Suprapubic skin (tissue), 4 donors: ENCODE measurements at places on chromosomes 4 and X. TPM values are rescaled to one million over a fixed set of nuclear protein-coding genes. Genes with fewer than 3 reads are reported as not detected.

The F9 gene
- not detected for total RNA-seq

The GSTCD gene
- 14.6 TPM for total RNA-seq

DNA sequence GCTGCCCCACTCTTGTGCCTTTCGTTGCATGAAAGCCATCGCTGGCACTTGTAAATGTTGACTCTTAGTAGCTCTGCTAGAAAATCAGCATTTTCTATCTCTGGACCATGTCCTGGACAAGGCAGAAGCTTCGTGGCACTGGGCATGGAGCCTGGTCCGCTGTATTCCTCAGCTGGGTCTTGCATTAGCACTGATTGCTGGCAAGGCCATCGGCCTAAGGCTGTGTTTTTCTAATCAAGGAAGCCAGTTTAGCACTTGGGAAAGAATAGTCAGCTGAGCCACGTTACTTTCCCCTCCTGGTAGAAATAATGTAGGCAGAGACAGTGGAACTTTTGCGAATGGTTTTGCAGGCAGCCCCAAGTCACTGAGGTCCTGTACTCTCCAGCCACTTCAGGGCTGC lies 180.2 kb upstream of the EOLA2 start:
- DNase-seq, result no peak

The MND1 gene
- not detected for total RNA-seq

DNA sequence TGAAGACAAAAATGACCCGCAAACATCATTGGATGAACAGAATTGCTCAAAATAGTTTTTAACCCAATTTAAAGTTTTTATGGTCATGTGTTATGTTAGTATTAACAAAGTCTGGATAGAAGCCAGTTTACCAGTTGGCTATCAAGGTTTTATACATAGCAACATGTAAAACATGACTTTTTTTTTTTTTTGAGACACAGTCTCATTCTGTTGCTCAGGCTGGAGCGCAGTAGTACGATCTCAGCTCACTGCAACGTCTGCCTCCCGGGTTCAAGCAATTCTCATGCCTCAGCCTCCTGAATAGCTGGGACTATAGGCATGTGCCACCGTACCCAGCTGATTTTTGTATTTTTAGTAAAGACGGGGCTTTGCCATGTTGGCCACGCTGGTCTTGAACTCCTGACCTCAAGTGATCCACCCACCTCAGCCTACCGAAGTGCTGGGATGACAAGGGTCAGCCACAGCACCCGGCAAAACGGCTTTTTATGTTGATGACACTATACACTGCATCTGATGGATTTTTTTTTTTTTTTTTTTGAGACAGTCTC lies 3.4 kb downstream of the SAT1 start:
- no peak for DNase-seq

The MAGEB4 gene
- total RNA-seq, result not detected

DNA sequence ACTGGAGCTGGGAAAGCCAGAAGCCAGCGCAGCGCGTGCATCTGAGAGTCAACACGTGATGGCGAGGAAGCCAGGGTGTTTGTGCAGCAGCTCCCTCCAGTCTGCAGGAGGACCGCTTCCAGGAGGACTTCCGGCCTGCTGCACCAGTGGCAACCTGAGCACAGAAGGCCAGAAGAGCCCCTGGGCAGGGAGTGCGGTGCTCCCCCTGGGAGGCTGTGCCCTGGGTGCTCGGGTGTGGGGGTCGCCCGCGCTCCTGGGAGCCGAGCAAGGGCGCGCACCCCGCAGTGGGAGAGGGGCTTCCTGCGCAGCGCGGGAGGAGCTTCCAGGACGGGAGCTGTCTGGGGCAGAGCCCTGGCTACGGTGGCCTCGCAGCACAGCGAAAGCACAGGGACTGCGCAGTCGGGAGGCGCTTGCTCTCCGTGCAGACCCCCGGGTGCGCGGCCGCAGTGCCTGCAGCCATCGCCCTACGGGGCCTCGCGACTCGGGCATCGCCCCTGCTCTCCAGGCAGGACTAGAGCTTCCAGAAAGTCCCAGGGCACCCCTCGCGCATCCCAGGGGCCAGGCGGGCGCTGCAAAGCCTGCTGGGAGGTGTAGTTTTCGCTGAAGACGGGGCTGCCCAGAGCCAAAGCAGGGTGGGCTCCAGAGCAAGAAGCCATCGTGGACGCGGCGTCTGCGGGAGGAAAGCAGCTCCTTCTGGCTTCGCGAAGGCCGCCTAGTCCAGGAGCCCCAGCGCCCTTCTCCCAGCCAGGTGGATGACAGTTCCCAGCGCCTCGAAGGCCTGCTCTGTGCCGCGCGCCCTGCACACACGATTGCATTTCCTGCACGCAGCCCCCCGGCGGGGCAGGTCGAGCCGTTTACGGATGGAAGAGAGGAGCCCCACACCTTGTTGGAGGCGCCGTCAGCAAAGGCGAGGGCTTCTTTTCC lies 24.1 kb upstream of the WFS1 start:
- DNase-seq, result no peak

GRCh38 chrX:63635750-63636149 lies 149.3 kb downstream of the ARHGEF9 start:
- DNase-seq, result no peak

DNA sequence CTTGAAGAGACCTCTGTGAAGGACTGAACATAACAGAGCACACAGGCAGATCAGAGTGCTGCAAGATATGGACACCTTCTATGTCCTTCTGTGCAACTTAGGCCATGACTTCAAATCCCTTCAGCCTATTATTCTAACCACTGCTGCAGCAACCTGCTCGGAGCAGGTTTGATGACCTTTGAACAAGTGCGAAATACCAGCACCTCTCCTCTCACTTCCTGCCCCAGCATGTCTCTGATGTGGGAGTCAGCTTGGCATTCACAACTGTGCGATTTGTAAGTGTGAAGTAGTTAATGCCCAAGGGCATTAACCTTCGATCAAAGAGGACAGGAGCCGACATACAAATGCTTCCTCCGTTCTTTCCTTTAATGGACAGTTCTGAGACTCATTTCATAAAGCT lies 1.6 kb upstream of the EXOC1 start:
- no peak for DNase-seq

The ATP8A1 gene
- total RNA-seq, result 16.5 TPM

DNA sequence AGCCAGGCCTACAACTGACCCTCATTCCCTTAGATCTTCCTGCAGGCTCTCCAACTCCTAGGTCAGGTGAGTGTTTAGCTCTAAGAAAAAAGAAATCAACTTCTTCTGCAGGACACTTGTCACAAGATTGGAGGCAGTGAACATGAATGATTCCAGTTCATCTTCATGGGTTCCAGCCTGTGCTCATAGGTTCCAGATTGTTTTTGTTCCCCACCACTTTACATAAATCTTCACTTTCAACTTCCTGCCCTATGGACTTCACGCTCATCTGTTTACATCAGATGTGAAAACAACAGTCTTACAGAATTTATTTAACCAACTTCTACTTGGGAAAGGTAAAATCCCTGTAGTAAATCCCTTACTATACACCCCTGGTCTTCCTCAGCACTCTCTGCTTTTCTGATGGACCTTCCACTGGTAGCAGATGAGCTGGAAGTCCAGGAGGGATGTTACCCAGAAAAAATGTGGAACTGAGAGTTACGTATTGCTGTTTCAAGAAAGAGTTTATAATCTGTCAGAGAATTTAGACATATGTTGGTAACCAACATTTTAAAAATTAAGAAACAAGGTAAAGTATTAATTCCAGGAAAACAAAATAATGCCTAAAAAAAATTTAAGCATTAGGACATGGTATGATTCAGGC lies 62.4 kb downstream of the ANAPC10 start:
- no peak for DNase-seq

The TCEAL5 gene
- total RNA-seq, result not detected

The CAPN6 gene
- total RNA-seq, result 1.2 TPM

GRCh38 chr4:6041800-6042199 lies 23.6 kb upstream of the C4orf50 start:
- DNase-seq, result no peak

DNA sequence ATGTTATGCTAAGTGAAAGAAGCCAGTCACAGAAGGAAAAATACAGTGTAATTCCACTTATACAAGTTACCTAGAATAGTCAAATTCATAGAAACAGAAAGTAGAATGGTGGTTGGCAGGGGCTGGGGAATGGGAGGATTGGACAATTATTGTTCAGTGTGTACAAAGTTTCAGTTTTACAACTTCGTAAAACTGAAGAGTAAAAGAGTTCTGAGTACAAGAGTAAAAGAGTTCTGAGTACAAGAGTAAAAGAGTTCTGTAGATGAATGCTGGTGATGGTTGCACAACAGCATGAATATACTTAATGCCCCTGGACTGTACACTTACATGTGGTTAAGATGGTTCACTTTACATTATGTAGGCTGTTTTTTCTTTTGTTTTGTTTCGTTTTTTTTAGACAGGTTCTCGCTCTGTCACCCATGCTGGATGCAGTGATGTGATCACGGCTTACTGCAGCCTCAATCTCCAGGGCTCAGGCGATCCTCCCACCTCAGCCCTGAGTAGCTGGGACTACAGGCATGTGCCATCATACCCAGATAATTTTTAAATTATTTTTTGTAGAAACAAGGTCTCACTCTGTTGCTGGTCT lies 230.9 kb downstream of the SOWAHB start:
- no peak for DNase-seq

DNA sequence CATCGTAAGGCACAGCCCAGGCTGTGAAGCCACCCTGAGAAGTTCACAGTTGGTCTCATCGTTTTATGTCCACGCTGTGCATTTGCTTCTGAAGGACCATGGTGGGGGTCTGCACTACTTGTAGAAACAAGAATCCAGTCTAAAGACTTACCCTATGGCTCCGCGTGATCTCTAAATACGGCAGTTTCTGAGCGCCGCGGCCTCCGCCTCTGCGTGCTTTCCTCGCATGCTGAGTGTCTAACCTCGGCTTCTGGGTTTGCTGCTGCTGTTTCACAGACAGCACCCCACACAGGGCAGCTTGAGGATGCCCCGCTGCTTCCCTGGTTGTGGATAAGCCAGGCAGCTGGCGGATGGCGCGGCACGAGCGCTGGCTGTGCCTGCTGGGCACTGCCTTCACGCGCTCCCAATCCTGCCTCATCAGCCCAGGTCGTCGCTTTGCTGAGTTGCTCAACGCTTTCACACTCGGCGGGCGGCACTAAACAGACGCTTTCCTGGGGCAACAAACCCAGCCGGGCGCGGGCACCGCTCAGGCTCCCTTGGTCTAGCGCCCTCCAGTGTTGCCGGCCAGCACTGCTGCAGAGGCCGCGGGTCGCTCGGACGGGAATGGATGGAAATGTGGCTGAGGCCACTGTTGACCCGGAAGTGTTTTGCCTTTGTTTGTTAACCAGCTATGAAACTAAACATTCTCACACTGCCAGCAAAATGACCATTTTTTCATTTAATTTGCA lies 39.2 kb downstream of the FGFRL1 start:
- DNase-seq, result peak; percentile 58

GRCh38 chr4:21819086-21819485 lies 129.5 kb downstream of the KCNIP4 start:
- no peak for DNase-seq

DNA sequence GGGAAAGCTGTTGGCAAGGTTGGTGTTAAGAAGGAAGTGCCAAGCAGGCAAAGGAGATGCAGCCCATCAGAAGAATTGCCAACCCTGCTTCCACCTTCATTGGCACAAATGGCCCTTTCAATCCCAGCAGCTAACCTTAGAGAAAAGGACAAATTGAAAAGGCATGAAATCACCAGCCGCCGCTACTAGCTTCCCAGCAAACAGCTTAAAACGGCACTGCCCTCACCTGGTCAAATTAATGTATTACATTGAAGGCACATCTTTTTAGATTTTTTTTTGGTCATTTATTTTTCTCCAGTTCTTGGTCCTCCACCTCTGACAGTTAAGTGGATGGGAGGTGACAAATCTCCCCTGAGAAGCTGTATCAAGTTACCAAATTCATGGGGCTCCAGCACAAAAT lies 51.0 kb upstream of the NHSL2 start:
- no peak for DNase-seq

GRCh38 chrX:101677028-101677427 lies 17.4 kb upstream of the ARMCX2 start:
- no peak for DNase-seq

The MAMLD1 gene
- 0.68 TPM for total RNA-seq

The PHEX gene
- 0.30 TPM for total RNA-seq

DNA sequence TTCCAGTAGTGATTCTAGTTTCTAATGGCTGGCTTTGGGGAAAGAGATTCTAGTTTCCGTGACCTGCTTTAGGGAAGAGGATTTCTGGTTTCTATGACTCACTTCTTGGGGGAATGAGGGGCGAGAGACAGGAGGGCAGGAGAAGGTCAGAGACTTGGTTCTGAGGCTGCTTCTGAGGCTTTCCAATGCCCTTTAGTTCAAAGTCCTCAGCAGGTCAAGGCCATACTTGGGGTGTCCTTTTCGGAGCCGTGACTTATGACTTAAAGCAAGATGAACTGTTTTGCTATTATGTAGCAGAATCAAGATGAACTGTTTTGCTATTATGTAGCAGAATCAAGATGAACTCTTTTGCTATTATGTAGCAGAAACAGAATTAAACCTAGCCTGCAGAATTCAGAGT lies 52.2 kb upstream of the TLR3 start:
- no peak for DNase-seq

DNA sequence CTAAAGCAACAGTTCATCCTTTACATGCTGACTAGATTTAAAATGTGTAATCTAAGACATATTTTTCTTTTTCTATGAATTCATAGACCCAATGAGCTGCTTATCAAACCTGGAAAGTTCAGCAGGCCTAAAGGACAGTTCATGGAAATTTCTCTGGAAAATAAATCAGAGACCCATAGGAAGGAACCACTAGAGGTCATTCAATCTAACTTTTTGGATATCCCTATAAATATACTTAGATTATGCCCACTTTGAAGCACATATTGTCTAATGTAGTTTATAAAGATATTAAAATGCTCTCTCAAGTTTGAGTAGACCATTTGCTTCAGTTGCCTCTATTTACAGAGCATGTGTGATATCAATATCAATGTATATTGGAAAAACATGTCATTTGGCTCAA lies 473.0 kb downstream of the FAT4 start:
- DNase-seq, result no peak

- DNase-seq, result no peak
Observed at GRCh38 chr4:677431-678293, 3.3 kb downstream of the MYL5 start.

- no peak for DNase-seq
Observed at GRCh38 chr4:181301735-181302710, 941.2 kb upstream of the TENM3 start.

DNA sequence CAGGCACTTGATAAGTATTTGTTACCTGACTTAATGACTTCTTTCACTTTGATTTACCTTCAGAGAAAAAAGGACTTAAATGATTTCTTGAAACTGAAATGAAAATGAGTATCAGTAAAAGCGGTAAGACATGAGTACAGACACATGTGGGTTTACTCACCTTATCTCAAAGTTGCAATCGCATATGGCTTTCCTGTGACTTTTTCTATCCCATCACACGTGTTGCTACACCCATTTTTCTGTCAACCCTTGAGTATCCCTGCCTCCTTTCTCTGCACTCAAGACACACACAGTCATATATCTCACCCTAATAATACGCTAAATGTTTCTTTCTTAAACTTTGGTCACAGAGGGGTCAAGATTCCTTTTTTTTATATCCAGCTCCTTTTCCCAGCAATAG lies 11.0 kb upstream of the ARHGEF38 start:
- no peak for DNase-seq

- no peak for DNase-seq
Observed at GRCh38 chr4:7654550-7655445, 220.1 kb upstream of the PSAPL1 start.

The PAGE4 gene
- total RNA-seq, result not detected

GRCh38 chr4:27763830-27764525 lies 903.3 kb downstream of the STIM2 start:
- no peak for DNase-seq

The IQCM gene
- not detected for total RNA-seq

The DNAAF6 gene
- total RNA-seq, result not detected
